ENCODE measurements at places on chromosomes 5 and 9.

GRCh38 chr9:34773306-34773910 lies 63.5 kb upstream of the CCL21 start:
- no peak for DNase-seq

- no peak for DNase-seq
Measured at GRCh38 chr5:378301-378891, 56.9 kb downstream of the AHRR start.

DNA sequence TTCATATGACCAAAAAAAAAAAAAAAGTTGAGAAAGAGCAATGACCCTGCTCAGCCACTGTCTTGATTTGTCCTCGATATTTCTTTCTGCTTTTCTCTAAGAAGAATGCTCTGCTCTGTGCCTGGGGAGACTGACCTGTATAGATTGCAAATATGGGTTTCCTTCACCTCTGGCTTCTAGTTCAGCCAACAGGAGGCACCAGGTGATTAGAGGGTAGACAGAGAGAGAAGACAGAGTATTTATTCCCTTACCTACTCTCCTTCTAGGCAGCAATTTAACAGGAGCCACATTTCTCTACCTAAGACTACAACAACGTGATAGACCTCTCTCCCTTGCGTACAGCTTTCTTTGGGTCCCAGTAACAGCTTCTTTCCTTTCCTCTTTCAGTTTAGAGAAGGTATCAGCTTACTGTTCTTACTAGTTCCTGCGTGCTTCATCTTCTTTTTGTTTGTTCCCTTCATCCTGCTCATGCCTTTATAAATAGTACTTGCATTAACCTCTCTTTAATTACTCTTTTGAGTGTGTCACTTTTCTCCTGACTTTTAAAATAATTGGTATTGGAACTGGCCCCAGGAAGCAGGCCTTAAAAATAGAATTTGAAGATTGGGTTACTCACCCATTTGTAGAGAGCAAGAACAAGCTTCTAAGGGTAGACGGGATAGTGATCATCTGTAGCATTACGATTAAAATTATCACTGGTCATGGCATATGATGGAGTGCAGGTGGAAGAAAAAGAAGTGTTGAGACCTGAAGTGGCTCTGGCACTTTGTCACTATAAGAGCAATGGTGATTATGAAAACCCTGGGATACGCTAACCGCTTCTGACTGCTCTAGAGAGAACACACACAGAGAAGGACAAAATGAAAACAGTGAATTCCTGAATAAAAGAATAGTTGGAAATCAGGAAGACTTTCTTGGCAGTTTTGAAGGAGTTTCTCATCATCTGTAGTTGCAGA lies 161.2 kb upstream of the FSTL4 start:
- DNase-seq = no peak

DNA sequence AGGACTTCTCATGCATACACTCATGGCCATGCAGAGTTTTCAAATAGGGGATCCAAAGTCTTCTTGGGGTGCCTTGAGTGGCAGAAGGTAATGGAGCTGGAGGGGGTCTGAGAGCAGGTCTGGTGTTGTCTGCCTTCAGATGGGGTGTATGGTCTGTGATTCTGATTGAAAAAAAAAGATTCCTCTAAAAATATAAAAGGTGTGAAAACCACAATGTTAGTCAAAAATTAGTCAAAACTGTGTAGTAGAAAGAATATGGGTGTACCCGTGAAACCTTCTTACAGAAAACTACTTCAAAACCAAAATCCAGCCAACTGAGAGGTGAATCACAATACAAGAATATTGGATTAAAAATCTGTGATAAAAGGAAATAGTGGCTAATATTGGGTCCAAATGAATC lies 20.1 kb downstream of the DOCK2 start:
- no peak for DNase-seq

GRCh38 chr9:42275141-42275540 lies 91.7 kb downstream of the SPATA31A6 start:
- DNase-seq = no peak

DNA sequence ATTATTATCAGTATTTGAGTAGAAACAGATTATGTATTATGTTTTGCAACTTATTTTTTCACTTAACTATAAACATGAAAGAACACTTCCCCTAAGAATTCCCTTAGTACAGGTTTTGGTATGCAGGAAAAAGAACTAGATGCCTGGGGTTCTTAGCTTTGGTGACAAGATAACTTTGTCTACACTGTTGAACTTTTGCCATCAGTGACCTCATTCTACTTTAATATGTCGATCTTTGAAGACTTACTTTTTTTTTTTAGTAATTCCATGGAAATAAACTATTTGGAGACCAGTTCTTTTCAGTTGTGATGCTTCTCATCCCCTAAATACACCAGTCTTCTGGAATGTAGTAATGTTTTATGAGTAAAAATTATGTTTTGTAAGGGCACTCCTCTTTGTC lies 34.3 kb downstream of the ZNF462 start:
- DNase-seq = no peak

DNA sequence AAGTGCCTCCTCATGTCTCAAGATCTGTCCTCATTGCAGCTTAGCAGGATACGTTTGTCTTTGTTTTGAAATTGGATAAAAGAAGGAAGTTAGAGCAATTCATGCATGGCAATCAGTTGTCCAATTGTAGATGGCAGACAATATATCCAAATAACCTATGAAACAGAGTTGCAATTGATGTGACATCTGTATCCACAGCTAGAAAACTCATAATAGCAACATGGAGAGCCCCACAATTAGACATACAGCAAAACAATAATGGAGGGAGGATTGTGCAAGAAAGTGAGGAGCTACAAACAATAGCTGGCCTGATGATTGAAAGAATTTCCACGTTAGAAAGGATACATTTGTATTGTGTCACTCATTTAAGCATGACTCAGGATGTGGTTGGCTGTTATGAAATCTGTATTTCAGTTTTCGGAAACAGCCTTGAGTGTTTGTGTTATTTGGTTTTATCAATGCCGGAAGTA lies 132.0 kb downstream of the FAM174A start:
- no peak for DNase-seq

- DNase-seq = no peak
Measured at GRCh38 chr5:87054821-87055220, 212.9 kb upstream of the RASA1 start.

Data from anterior cingulate cortex (tissue), 58 donors.